ENCODE measurements at places on chromosomes 16 and 17.

GRCh38 chr16:69938981-69939820, 11.9 kb upstream of the CLEC18A start:
- DNase-seq, result no peak

DNA sequence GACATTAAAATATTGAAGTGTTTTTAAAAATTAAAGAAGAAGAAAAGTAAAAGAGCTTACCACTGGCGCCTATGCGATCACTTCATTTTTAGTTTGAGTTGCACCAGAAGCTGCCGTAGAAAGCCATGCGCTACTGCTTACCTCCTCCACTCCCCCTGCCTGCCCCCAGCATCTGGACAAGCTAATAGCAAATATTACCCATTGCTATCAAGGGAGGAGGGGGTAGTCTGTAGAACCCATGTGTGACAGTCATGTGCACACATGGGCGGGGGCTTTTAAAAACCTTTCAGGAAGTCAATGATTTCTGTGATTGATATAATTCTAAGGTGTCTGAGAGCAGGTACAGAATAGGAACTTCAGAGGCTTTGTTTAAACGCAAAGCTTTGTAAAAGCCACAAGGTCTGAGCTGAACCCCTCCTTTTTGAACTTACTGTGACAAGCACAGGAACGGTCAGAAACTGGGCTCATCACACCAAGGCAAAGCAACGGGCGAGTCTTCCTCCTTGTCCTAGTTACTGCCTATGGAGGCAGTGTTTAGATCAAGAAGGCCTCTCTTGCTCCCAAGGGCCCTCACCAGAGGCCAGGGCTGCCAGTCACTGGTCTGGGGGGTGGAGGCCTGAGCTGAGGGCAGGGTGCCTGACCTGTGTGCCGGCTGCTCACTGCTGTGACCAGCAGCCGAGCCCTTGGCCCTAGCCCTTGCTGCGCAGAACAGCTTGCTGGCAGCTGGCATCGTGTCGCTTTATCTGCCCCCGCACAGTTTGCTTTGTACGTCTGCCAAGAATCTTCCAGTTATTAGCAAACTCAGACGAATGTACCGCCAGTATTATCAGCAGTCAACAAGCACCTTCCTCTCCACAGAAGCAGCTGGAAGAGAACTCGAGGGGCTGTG, 15.0 kb downstream of the GINS2 start:
- no peak for DNase-seq

DNA sequence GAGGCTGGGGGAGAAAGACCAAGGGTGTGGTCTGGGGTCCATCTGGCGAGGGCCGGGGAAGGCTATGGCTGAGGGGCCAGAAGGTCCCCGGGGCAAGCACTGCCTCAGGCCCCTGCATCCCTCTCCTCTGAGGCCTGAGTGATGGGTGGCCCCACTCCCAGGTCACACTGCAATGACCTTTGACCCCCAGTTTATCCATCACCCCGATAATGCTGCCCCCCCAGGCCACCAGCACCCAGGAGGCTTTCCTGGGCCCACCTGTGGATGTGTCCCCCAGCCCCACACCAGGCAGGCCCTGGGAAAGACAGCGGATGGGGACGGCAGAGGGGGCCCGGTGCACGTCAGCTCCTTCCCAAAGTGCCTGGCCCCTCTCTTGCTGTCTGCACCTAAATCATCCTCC, 22.5 kb upstream of the CACNA1H start:
- DNase-seq, result no peak

DNA sequence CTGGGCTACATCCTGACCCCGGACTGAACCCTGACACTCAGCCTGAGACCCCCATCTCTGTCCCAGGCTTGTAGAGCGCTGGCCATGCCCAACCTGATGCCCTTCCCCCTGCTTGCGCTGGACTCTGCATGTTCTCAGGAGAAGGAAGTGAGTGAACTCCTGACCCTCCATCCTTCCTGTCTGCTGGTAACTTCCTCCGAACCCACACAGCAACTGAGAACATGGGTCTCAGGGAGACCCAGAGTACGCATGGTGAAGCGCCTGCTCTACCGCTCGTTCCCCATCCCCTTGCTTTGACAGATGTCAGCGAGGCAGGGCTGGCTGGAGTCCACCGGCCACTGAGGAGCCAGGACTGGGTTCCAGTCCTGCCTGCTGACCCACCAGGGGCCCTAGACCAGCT, 6.1 kb downstream of the CAMKK1 start:
- no peak for DNase-seq

Data from stimulated activated CD4-positive, alpha-beta T cell treated with anti-CD3 and anti-CD28 coated beads, Interleukin-15, amount 100 ng/mL, for 1 hour (primary cell).